ENCODE measurements at places on chromosomes 6 and 20.

- DNase-seq: no peak
Measured at GRCh38 chr20:9514072-9514460, 324 bp upstream of the LAMP5 start.

- DNase-seq: no peak
Measured at GRCh38 chr6:1713016-1713600, 103.4 kb downstream of the FOXC1 start.

GRCh38 chr20:15317546-15318232 is 980.3 kb upstream of the FLRT3 start:
- DNase-seq: no peak

DNA sequence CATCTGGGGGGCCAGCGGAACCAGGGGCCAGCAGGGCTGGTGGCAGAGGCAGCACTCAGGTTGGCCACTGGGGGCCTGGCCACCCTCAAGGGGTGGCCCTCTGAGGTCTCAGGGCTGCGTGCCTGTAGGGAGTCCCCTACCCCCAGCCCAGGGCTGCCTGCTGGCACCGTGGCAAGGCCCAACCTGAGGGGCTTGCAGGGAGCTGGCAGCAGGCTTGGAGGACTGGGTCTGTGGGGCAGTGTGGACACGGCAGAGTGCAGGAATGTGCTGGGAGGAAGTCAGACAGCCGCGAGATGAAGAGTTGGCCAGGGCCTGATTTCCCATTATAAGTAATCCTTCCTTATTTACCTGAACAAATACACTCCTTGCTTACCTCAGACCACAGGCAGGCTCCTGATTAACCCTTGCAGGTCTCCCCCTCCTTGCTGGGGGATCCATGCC is at the start of gene SPDEF:
TSS of gene SPDEF (minus strand) at position 299 of the 441 bp plus-strand sequence. CDS start 11,874 bp downstream, outside the sequence.
- DNase-seq: no peak

DNA sequence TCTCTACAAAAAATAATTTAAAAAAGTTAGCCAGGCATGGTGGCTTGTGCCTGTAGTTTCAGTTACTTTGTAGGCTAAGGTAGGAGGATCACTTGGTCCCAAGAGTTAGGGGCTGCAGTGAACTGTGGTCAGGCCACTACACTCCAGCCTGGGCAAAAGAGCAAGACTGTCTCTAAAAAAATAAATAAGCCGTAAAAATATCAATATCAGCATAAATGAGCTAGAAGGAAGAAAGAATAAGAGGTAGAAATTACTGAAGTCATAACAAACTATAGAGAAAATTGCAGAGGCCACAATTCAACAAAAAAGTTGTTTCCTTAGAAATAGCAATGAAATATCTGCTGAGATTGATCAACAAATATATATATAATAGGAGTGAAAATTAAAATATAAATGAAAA is 827.3 kb upstream of the FLRT3 start:
- no peak for DNase-seq

DNA sequence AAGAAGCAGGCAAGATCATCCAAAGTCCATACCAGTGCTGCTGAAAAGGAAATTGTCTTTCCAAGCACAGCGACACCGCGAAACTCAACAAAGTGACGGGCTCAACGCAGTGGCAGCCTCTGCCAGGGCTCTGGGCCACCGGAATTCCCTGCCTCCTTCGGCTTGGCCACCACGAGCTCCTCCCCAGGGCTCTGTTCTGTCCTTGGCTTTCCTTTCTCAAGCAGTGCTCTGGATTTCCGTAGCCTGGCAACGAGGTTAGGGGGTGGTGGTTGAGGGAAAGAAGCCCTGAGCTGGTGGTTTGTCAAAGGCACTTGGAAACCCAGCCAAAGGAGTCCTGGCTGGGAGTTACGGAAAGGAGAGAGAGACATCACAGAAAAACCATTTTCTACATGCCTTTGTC is 31.2 kb downstream of the PRR18 start:
- no peak for DNase-seq

- no peak for DNase-seq
Measured at GRCh38 chr6:21240709-21241108, 352.8 kb upstream of the SOX4 start.

DNA sequence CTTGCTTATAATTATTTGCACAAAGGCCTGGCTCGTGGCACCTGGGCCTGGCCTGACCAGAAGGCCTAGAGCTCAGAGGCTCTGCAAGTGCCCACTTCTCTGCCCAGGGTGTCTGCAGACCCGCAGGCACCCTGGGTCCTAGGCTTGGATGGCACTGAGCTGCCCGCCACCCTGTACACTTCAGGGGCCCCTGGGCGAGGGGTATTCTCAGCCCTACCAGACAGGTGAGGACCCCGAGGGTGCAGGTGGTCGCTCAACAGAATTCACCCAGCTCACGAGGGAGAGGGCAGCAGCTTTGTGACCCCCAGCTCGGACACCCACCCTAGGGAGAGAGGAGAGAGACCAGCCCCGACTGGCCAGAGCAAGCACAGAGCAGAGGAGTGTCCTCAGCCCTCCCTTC is 83.9 kb downstream of the RIPOR3 start:
- no peak for DNase-seq

GRCh38 chr20:19940988-19941460 is 76.1 kb upstream of the NAA20 start:
- no peak for DNase-seq

Measured in activated gamma-delta T cell treated with Interleukin-2 at 50 U/mL for 16 hours (primary cell).